Activated T-cell treated with anti-CD3 and anti-CD28 coated beads for 1 hour (primary cell): ENCODE measurements at places on chromosomes 11 and 22.

DNA sequence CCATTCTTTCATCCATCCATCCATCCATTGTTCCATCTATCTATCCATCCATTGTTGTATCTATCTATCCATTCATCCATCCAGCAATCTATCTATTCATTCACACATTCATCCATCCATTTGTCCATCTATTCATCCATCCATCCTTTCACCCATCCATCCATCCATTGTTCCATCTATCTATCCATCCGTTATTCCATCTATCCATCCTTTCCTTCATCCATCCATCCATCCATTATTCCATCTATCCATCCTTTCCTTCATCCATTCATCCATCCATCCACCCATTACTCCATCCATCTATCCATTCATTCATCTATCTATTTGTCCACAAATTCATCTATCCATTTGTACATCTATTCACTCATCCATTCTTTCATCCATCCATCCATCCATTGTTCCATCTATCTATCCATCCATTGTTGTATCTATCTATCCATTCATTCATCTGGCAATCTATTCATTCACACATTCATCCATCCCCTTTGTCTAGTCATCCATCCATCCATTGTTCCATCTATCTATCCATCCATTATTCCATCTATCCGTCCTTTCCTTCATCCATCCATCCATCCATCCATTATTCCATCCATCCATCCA lies 65.9 kb upstream of the ANO1 start:
- DNase-seq: no peak

- DNase-seq: no peak
Observed at GRCh38 chr11:126186708-126187529, 24.5 kb downstream of the RPUSD4 start.

DNA sequence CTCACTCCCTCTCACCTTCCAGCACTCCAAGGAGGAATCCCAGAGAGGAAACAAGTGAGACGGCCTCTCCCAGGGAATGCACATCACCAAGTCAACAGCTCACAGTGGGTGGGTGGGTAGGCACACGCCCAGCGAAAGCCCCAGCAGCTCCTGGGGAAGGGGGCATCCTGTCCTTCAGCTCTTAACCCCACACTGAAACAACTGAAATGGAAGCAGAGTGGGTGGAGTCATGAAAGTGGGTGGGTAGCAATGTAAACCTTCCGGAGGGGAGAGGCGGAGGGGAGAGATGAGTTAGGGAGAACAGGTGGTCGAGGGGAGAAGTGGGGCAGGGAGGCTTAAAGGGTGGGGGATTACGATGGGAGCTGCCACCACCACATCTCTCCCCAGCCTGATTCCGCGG lies 5.4 kb downstream of the MCHR1 start:
- no peak for DNase-seq

GRCh38 chr11:1081601-1082311 lies 7.1 kb downstream of the MUC2 start:
- DNase-seq: no peak

DNA sequence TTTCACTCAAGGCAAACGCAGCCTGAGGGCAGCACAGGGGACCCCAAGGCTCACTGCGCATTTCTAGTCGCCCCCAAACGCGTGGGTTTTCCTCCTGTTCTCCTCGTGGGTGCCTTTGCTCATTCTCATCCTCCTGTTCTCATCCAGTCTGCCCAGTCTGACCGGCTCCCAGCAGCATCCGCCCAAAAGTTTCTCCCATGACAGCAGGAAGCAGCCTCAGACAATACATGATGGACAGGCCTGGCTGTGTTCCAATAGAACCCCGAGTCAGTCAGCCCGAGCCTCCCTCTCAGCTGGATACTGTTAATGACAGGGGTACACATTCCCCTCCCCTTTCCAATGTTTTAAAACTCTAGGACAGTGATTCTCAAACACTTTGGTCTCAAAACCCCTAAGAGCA lies 22.5 kb upstream of the KRTAP5-7 start:
- no peak for DNase-seq

DNA sequence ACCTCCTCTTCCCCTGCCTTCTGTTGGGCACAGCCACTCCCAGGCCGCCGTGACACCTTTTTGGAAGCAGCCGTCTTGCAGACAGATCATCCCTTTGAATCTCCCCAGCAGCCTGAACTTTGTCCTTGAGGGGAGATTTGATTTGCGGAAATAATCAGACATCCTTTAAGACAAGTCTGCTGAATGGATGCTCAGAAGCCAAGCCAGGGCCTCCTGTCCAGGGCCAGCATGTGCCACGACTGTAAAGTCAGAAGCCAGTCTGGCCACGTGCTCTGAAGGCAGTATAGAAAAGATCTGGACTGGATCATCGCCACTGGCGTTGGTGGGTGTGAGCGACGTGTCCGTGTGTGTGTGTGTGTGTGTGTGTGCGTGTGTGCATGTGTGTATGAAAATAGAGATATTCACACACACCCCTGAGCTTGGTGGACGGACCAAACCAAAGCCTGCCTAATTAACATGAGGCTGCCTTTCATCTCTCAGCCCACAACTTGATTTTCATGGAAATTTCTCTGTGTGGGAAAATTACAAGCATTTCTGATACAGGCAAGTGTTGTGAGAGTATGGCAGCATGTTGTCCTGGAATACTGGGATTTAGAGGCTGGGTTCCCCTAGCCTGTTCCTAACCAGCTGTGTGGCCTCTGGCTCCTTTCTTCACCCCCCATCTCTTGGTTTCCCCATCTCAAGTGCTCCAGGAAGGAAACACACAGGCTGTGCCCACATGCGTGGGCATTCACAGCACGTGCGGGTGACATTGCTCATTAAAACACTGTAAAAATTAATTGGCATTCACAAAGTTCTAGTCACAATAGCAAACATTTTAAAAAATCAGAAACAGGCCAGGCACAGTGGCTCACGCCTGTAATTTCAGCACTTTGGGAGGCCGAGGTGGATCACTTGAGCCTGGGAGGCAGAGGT lies 61.8 kb upstream of the WNT7B start:
- DNase-seq: no peak

- DNase-seq: no peak
Observed at GRCh38 chr22:39080052-39080762, 3.1 kb downstream of the APOBEC3G start.

DNA sequence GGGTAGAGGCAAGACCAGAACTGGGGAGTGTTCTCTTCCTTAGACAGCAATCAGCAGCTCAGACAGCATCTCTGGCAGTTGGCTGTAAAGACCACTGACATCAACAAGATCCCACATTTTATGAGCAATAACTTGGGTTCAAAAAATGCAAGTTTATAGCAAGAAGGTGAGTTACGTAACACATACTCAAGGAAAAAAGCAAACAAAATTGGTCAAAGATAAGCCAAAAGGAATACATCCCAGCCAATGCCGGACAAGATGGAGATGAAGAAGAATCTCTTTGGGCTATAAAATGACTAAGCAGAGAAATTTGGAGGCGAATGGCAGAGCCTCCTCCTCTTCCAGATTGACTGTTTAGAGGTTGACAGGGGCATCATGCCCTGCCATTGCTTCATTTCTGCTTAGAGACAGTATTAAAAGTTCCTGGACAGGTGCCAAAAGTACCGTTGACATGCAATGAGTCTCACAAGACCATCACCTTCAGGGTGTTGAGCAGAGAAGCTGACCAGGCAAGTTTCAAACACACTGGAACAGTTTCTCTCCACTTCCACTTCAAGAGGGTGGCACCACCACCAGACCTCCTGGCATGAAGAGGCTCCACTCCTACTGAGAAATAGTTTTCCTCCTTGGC lies 55.9 kb downstream of the ENDOD1 start:
- DNase-seq: no peak

DNA sequence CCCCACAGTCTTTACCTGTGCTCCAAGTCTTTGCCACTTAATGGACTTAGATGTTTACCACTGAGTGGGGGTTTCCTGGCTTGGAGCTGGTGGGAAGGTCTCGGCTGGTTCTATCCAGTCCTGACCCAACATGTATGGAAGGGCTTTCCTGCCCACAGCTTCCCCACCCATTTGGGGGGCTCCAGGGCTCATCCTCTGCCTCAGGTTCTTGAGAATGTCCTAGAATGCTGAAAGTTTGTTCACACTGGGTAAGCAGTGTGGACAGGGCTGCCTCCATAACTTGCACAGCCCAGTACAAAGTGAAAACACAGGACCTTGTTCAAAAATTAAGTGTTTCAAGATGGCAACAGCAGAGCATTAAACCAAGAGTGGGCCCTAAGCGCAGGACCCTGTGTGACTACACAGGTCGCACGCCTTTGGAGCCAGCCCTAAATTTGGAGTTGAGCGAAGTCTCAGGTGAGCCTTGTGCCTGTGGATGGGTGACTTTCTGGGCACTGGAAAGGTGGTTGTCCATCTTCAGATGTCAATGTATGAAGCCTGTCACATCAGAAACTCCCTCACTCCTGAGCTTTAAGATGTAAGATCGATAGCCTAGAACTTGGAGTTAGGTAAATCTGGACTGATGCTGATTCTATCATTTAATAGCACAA lies 72.7 kb upstream of the NARS2 start:
- no peak for DNase-seq

DNA sequence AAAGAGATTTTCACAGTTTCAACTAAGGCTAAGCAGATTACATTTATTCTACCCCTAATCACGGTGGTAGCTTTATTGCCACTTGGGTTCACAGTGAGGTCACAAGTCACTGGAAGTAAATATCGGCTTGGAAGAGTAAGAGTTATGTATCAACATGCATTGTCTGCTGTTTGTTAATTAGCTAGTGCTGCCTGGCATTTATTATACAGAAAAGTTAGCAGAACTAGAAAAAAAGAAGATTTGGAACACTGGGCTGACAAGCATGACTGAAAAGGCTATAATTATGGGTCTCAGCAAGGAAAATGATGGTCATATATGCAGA lies 13.7 kb upstream of the RAB38 start:
- no peak for DNase-seq

DNA sequence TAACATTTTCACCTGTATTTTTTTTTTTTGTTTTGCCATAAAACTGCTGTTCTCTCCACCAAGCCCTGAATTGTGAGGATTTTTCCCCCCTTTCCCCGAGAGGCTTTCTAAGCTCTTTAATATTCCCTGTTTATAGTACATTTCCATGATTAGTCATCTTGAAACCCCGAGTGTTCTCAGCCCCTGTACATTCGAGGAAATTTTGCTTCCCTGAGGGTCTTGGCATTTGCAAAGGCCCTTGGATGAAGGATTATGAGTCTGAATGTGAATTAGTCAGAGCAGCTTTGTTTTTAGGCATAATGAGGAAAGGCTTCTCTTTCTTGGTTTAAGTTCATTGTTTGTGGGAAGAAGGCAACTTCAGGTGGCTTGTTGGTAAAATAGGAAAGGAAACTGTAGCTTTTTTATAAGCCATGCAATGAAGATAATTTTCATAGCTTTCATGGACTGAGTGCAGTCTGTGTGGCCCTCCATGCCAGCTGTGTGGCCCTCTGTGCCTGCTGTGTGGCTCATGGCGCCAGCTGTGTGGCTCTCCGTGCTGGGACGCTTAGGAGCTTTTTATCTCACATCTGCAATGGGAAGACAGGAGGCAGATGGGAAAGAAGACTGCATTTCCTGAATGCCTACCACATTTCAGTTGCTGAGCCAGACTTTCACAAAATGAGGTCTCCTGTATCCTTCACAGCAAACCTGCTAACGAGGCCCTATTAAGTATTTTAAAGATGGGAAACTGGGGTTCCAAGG lies 129.0 kb downstream of the TEAD1 start:
- no peak for DNase-seq

DNA sequence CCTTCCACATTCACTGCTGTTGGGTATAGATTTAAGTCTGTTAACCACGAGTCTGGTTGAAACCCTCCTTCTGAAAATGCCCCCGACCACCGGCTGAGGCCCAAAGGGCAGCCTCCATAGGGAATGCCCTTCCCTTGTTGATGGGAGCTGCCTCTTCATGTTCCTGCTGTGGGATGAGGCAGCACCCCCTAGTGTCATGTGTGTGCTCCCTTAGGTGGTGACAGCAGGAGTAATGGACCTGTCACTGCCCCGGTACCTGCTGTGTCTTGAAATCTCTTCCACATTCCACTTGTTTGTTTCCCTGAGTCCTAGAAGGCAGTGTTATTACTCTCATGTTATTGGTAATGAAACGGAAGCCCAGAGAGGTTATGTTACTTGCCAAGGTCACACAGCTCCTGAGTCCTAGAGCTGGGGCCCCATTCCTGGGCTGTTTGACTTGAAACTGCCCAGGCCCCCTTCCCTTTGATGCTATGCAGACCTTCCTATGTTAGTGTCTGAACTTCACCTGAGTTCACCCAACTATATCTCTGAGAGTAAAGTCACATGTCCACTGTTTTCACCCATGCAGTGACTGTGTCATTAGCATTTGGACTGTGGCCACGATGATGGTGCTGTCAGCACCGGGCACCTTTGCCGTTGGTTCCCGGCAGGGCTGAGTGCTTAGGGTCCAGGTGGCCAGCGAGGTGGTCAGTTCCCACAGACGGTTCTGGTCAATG lies 234.3 kb downstream of the TBC1D22A start:
- DNase-seq: no peak

DNA sequence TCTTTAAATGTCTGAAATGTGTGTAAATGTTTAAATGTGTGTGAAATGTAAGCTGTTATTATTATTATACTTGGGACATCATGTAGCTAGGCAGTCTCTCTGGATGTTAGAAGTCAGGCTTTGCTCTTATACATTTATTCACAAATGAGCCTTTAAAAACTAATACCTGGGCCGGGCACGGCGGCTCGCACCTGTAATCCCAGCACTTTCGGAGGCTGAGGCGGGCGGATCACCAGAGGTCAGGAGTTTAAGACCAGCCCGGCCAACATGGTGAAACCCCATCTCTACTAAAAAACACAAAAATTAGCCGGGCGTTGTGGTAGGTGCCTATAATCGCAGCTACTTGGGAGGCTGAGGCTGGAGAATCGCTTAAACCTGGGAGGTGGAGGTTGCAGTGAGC lies 21.7 kb upstream of the CTTN start:
- no peak for DNase-seq

- DNase-seq: no peak
Observed at GRCh38 chr22:39522567-39523300, 2.4 kb downstream of the ATF4 start.

DNA sequence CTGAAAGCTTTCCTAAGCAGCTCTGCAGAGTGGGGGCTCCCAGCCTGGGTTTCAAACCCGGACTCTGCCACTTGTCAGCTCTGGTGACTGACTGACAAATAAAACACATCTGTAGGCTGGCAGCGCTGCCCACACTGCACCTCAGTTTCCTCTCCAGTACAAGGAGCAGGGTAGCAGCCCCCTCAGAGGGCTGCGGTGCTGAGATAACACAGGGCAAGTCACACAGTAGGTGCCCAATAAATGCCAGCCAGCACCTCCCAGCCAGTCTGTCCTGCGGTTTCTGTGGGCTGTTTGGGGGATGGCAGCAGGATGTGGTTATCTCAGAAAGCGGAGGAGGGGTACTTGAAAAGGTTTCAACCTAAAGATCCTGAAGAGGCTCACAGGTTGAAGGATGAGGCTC lies 1.5 kb downstream of the SYT12 start:
- no peak for DNase-seq
